ENCODE measurements at places on chromosomes 2 and 18.
A peak's percentile ranks its signal among the peaks of the same experiment; 100 is the strongest.

- no peak for DNase-seq
Observed at GRCh38 chr2:19883971-19884720, 17.6 kb downstream of the TTC32 start.

DNA sequence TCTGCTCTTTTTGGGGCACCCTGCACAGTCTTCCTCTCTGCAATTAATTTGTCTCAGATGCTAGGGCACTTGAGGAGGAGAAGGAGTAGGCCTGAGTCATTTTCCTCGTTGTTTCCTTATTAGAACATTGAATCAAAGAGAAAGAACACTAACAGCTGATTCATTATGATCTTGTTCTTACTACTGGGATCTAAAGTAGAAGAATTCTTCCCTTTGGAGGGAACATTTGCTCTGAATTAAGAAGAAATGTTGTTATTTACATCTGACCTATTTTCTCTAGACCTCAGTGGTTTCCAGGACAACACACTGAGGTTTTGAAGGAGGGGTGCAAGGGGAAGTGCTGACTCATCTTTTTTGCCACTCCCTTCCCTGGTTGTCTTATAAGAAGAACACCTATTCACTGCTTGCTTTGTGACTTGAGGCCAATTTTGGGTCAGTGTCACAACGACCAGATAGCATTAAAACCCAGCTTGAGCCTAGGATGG is 24.3 kb upstream of the STAT1 start:
- DNase-seq: peak; percentile 85

GRCh38 chr2:85865539-85866164 is 23.1 kb downstream of the ST3GAL5 start:
- no peak for DNase-seq

- no peak for DNase-seq
Observed at GRCh38 chr2:73762571-73762970, 17.3 kb downstream of the DUSP11 start.

GRCh38 chr2:15300624-15301573 is 260.2 kb downstream of the NBAS start:
- DNase-seq: no peak

DNA sequence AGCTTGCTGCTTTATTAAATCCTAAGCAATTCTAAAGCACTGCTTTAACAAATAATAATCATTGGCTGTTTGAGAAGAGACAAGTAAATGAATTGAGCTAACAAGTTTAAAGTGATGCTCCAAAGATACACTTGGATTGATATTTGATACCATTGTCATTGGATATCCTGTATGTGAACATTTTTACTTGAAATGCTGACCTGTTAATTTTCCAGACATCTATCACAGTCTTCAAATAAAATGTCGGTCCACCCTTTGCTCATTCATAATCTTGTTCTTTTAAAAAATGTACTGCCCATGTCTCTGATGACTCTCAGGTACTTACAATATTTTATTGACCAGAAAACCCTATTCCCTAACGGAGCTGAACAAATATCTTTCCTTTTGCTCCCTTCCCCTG is 202.1 kb downstream of the DYSF start:
- DNase-seq: no peak

DNA sequence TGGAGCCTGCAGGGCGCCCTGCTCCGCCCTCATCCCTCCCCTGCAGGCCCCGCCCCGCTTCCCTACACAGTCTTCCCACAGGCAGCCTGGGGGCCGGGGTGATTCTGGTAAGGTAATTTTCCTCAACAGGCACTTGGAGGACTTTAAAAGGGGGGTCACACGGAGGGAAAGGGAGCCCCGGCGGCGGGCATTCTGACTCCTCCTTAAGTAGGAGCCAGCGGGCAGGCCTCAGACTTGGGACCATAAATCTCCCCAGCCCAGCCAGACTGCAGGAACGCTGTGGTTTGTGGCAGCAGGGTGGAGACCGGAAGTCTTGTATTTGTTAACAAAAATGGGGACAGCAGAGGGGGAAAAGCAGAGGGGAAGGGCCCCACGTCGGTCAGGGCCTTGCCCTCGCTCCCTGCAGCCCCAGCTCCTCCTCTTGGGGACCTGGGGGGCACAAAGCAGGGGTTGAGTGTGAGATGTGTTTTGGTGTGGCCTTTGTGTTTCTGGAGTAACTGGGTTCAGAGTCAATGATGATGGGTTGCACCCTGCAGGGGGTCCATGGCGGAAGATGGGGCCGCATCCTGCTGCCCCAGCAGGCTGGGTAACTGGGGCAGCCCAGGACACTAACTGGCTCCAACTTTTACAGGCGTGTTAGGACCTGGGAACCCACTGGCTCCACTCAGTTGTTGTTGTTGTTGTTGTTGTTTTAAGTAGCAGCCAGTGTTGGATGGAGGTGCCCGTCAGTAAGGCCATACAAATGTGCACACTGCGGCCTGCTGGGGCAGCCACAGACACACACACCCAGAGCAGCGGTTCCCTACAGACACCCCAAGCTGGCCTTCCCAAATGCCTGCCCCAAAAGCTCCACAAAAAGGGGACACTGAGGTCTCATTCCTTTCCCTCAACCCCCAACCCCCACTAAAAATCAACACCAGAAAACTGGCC is 27.7 kb downstream of the SMAD7 start:
- no peak for DNase-seq

GRCh38 chr18:27276479-27276878 is 91.4 kb upstream of the CHST9 start:
- no peak for DNase-seq

GRCh38 chr2:218583983-218584850 is 15.6 kb downstream of the CNOT9 start:
- DNase-seq: no peak

- DNase-seq: no peak
Observed at GRCh38 chr2:88615822-88616221, 11.4 kb downstream of the EIF2AK3 start.

- no peak for DNase-seq
Observed at GRCh38 chr18:50441501-50441900, 66.7 kb downstream of the SKA1 start.
